CD14-positive monocyte (primary cell): ENCODE measurements at places on chromosomes 4 and X.

DNA sequence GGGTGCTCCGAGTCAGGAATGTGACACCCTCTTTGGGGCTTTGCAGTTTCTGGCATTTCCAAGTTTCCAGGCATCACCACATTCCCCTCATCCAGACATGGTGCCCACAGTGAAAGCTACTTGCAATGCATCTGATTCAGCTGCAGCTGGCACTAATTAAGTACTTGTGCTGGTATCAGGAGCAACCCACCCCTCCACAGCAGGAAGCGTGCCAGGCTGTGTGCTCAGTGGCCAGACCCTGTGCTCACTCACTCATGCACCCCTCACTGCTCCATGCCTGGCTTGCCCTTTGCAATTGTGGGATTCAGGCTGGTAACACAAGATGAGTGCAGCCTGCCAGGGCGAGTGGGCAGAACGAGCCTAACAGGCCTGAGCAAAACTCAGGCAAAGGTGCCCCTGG is 271.2 kb downstream of the EPHA5 start:
- DNase-seq, result no peak

GRCh38 chr4:121455285-121455684 is 74.5 kb upstream of the QRFPR start:
- no peak for DNase-seq

DNA sequence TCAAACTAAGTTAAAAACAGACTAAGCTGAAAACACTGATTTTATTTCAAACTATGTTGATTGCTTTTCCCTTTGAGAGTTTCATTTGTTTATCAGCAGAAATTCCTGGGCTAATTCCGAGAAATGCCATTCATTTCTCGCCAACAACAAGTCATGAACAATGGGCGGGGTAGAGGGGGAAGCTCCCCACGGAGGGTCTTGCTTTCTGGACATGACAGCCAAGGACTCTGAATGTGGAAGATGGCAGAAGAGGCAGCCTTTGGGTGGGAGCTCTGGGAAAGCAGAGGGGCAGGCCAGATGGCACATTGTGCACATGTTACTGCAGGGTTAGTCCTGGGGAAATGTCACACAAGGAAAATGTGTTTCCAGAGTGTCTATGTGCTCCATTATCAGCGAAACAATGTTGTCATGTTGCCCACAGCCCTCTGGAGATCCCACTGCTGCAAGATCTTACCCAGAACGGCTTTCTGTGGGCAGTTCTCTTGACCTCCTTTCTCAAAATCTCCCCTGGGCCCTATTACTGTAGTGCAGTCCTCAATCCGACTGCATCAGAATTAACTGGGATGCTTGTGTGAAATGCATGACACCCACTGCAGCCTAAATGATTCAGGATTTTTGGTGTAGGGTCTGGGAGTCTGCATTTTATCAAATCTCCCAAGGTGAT is 45.0 kb downstream of the CHRDL1 start:
- no peak for DNase-seq

- DNase-seq, result peak; percentile 24
Observed at GRCh38 chrX:41014776-41015360, 70.4 kb upstream of the USP9X start.

DNA sequence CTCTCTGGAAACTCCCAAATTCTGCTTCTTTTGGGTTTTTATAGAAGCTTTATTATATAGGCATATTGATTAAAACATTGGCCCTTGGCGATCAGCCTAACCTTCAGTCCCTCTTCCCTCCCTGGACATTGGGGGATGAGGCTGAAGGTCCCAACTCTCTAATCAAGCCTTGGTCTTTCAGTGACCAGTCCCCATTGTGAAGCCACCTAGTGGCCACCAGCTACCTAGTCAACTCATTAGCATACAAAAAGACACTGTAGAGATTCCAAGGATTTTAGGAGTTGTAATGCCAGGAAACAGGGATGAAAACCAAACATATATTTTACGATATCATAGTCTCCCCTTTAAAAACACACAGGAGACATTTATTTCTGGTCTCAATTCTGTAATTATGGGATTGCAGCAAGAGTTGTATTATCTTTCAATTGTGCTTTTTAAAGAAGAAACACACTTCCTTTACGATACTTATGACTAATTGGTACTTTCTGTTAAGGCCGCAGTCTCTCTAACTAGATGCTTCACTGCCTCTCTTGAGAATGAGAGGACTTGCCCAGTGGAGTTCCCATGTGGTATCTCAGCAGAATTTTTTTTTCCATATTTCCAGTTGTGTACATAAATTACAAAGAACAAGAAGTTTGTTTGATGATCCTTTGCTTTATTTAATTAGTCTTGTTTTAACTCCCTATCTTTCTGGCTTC is 58.2 kb downstream of the WDR17 start:
- peak; percentile 43 for DNase-seq

DNA sequence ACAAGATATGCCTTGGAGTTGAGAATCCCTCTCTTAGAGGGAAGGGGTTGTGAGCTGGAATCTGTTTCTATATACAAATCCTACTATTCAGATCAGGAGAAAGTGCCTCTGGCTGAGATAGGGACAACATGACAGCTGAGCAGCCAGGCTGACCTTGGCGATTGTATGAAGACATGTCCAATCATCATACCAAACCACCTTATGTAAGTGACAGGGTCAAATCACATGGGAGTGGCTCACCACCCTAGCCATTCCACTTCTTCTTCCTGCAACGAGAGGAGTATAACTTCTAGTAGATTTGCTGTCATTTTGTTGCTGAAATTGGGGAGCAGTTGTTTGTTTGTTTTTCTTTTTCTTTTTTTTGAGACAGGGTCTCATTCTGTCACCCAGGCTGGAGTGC is 48.3 kb upstream of the TMEM150C start:
- no peak for DNase-seq

DNA sequence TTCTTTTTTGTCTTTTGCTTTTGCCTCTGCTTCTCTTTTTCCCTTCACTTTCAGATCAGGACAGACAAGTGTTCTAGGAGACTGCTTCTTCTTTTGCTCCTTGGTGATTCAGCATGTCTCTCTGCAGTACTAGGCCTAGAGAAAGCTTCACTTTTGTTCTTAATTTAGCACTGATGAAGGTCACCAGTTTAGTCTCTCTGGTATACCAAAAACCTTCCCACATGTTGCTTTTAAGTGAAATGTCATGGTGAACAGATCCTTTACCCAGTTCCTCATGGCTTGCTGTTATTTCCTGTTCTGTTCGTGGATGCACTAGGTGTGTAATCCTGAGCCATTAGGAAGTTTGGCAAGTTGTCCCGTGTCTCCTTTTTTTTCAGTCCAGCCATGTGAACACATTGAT is 53.3 kb downstream of the NBDY start:
- DNase-seq, result peak; percentile 12

GRCh38 chrX:39152106-39152649 is 350.9 kb downstream of the MID1IP1 start:
- peak; percentile 44 for DNase-seq

- DNase-seq, result no peak
Observed at GRCh38 chrX:68443155-68443868, 10.0 kb upstream of the OPHN1 start.

- DNase-seq, result no peak
Observed at GRCh38 chrX:3379111-3379510, 32.7 kb upstream of the MXRA5 start.

- no peak for DNase-seq
Observed at GRCh38 chr4:121397434-121397833, 16.6 kb upstream of the QRFPR start.

DNA sequence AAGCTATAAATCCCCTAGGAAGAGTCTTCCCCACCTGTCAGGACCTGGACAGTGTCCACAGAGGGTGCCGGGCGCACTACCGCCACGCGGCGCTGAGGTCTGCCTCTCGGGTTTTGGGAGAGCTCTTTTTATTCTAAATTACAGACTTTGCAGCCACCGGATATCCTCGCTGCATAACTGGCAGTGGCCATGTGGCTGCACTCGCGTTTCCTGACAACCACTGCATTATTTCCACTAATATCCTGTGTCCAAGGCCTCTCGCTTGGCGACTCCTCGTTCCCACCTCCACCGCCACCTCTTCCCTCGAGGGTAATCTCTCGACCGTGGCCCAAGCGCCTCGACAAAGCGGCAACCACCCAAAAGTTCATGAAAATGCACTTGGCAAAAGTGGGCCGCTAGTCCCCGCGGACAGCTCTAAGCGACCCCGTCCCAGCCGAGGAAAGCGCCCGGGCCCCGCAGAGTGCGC is 512 bp upstream of the TMEM131L start:
- DNase-seq, result peak; percentile 11
